Activated CD8-positive, alpha-beta memory T cell treated with anti-CD3 and anti-CD28 coated beads, Interleukin-2, amount 10 ng/mL, durations not matched to agents 7 days and 5 days (primary cell): ENCODE measurements at places on chromosomes 7 and 10. TPM values are rescaled to one million over a fixed set of nuclear protein-coding genes. Genes with fewer than 3 reads are reported as not detected.

The CRYGN gene
- not detected for total RNA-seq

The GALNT17 gene
- total RNA-seq = not detected

GRCh38 chr7:12683678-12684585 lies 3.5 kb upstream of the ARL4A start:
- no peak for DNase-seq

- no peak for DNase-seq
Observed at GRCh38 chr10:70562036-70562755, 40.3 kb downstream of the PRF1 start.

DNA sequence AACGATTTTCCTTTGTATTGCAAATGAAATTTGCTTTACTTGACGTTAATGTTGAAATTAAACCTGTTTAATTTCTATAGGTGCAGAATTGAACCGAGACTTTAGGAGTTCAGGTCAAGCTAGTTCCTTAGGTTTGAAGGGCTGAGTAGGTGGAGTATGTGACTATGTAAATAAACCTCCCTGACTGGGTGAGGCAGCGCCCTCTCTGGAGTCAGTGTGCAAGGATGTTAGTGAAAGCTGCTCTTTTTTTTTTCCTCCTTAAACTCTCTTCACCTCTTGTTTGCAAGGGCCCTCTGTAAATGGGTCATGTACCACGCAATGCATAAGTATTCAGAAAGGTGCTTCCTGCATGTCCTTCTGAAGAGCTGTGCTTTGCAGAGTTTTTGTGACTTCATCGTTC lies 33.8 kb downstream of the GALNT17 start:
- no peak for DNase-seq

DNA sequence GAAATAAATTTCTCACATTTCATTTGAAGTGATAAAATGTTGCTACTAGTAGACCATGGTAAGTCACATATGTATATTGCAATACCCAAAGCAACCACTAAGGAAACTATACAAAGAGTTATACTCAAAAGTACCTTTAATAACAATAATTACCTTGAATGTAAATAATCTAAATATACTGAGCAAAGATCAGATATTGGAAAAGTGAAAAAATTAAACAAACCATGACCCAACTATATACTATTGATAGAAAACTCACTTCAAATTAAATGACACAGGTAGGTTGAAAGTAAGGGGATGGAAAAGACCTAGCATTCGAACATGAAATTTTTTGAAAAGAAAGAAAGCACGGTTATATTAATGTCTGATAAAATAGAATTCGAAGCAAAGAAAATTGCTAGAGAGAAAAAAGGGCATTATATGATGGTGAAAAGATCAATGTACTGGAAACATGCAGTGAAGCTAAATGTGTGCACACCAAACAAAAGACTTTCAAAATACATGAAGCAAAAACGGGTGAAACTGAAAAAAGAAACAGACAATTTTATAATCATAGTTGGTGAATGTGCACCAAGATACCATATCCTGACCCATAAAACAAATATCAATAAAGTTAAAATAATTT lies 29.1 kb downstream of the TFPI2 start:
- DNase-seq = no peak

The TUBB8 gene
- not detected for total RNA-seq
